Fibroblast of skin of back (primary cell): ENCODE measurements at places on chromosomes 2 and 18.

DNA sequence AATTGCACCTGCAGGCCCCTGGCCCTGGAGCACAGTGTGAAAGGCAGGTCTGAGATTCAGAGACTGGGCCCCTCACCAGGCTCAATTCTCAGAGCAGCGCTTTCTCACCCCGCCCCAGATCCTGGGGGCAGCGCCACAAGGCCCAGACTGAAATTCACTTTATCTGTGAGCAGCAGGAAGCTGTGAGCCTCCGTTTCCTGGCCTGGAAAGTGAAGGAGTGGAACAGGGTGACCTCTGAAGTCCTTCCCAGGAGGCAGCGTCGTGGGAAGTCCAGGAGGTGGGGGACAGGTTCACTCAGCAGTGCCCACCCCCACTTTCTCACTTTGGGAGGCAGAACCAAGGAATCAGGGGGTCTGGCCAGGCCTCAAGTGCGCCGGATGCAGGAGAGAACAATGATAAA, 235.4 kb downstream of the NDUFA10 start:
- DNase-seq, result no peak

DNA sequence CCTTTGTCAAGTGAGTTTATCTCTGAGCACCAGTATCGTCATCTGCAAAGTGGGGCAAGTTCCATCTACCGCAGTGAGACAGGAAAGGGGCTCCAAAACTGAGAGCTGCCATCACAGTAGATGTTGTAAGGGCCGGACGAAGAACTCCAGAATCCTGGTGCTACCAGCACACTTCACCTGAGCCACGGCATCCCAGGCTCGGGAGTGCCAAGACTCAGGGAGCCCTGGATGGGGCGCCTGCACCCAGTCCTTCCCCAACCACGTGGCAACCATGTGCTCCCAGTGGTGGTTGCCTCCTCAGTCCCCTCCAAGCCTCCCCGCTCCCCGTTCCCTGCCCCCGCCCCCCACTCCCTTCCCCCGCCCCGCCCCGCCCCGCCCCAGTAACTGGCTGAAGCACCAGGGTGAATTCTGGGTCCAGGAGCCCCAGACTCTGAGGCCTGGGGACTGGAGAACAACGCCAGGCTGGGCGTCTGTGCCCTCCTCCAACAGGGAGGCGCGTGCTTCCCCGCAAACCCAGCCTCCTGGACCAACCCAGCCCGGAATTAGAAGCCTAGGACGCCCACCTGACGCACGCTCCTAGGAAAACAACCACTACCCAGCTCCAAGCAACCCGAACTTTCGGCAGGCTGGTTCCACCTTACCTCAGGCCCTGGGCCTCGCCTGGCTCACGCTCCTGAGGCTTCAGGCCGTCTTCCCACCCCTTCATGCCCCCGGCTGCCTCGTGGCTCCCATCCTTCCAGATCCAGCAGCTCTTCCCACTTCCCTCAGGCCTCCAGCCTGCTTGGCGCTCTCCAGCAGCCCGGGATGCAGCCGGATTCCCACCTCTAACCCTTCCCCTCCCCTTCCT, 67.6 kb downstream of the LAMA3 start:
- no peak for DNase-seq

- peak; percentile 80 for DNase-seq
Measured at GRCh38 chr2:100730290-100730868, 89.6 kb upstream of the NPAS2 start.

DNA sequence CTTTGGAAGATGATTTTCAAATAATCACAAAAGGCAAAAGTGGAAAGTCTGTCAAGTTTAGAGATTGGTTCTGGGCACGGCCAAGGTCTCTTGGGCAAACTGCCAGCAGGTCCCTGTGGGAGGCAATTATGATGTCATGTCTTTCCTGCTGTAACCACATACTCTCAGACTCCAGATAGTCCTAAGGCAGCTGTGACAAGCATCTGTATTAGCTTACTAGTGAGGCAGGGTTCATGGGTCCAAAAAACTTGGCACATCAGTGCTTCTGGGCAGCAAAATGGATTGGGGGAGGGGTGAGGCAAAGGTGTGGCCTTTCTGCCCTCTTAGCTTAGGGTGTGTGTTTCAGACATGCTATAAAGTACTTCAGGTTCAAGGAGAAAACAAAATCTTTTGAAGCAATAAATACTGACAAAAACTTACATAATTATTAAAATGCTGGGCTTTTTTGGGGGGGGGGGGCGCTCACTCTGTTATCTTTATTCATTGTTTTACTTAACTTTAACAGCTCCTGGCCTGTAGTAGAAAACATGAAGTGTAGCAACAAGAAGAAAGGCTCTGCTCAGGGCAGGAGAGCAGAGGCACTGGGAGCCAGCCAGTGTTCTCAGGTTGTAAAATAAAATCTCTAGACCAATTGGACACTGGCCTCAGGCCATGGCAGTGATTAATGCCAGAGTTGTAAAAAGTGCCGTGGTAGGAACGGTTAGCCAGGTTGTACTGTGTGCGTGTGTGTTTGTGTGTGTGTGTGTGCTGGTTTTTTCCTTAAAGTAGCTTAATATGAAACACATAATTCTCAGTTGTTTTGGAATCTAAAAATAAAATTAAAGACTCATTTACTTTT, 14.3 kb upstream of the TANC1 start:
- peak; percentile 90 for DNase-seq

DNA sequence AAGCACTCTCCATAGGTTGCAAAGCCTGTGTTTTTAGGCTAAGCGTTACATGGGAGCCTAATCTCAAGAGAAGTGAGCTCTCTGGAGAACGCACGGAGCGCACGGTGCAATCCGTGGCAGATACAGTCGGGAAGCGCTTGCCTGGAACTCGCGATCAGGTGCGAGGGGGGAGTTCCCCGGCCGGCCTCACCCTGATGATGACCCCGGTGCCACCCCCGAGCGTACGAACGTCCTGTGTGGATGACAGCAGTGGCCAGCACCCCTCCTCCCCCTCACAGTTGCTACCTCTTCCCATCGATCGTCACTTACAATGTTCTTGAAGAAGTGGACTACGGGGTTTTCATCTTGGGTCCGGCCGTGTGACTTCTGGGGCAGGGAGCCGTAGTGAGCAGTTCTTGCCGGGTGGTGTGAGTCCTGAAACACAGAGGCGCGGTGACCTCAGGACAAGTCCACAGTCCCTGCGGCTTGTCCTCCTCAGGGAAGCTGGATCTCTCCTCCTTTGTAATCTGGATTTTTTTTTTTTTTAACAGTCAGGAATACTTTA, 142.9 kb downstream of the MBP start:
- no peak for DNase-seq

GRCh38 chr2:28608500-28609424, 112.9 kb downstream of the PLB1 start:
- DNase-seq, result no peak

- no peak for DNase-seq
Measured at GRCh38 chr2:205107810-205108209, 562.5 kb downstream of the PARD3B start.

DNA sequence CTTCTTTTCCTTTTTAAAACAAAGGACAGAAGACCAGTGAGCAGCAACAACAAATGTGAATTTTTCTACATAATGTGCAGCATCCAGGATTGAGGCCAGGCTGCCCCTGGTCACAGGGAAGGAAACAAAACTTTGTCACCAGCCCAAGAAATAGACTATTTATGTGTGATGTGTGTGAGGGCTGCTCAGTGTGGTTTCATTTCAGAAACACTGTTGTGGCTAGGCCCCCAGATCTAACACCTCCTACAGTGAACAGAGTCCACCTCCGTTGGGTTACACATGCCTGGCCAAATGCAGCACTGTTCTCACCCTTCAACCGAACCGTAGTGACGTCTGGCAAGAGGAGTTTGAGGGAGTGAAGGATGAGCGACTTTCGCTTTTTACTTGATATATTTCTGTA, 146.3 kb upstream of the RIOK3 start:
- no peak for DNase-seq

GRCh38 chr2:217751192-217751591, 251.6 kb downstream of the TNS1 start:
- no peak for DNase-seq

DNA sequence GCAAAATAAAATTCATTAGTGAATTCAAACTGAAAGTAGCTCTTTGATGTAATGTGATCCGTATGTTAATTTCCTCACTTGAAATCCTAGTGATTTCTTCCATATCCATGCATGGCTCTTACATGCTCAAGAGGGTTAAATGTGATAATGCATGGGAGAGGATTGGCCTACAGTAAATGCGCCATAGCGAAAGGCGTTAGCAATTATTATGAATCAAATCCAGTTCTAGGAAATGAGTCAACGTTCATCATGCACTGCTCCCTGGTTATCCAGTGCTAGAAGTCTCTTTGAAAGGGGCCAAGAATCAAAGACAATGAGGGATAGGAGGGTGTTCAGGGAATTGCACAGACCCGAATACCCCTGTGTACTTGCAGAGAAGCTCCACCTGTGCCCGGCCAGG, 101.4 kb upstream of the RASGRP3 start:
- peak; percentile 52 for DNase-seq

DNA sequence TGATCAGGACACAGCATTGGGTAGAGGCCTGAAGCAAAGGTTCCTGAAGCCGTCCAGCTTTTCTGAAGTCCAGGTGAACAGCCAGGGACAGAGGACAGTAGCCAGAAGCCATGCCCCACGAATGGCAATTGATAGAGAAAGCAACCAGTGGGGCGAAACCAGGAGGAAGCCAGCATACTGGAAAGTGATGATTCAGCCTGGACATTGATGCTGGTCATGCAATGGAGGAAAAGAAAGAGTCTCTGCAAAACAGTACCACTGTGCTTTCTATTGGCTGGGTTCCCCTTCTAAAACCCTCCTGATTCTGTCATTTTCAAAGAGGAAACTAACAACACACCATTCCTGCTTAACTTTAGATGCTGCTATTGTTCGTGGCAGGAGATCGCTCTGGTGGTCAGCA, 221.4 kb upstream of the EPAS1 start:
- no peak for DNase-seq

GRCh38 chr2:171084128-171084527, 76.6 kb downstream of the TLK1 start:
- DNase-seq, result no peak

DNA sequence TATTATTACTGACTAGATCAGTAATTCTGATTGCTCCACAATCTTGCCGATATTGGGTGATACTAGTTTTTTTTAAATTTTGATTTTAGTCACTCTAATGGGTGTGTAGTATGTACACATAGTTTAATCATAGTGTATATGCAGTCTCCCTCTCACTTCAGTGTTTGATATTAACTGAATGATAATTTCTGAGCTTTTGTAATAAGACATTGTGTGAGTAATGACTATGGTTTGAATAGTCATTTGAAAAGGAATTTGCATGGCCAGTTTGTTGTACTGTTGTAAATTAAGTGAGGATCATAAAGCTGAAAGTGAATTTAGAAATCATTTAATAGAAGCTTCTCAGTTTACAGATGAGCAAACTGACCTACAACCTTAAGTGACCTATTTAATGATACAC, 33.4 kb downstream of the USP14 start:
- no peak for DNase-seq

DNA sequence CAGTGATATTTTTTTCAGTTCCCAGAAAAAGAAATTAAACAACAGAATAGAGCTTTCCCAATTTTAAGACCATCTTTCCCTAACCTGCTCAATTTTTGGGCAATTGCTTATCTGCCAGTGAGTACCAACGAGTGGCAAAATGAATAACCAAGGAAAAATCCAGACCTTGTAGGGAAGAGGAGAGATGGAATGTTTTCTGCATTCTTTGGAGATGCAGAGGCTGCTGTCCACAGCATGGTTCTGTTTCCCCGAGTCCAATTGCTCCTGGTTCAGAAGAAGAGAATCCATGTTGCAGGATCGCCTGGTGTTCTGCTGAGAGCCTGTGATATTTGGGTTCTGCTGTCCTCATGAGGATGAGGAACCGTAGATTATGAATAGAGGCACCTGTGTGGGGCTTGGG, 68.2 kb upstream of the MGAT5 start:
- no peak for DNase-seq

DNA sequence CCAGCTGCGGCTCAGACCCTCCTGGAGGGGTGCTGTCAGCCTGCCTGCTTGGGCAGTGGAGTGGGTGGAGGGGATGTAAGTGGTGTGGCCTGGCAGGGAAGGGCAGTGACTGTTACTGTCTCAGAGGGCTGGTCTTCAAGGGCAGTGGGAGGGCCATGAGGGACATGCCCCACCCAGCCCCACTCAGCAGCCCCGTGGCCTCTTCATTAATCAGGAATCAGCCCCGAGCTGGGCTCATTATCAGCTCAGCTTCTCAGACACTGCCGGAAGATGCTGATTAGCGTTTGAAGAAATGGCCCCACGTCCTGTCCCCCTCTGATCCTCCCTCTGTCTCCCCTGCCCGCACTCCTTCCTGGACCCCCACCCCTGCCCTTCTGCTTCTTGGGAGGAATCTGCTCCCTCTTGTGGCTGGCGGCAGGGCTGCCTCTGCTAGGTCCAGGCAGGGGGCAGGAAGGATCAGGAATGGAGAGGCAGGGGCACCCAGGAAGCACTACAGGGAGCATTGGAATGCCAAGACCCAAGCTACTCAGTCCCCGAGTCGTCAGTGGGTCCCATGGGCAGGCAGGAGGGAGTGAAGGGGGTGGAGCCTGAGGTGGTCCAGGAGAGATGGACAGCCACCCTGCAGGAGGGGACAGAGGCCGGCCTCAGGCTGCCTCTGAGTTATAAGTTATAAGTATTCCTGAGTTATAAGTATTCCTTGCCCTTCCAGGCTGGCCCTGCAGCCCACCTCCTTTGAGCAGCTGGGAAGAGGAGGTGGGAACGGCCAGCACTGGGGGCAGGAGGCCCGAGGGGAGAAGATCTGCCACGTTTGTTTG, 7.0 kb downstream of the ASIC4 start:
- peak; percentile 60 for DNase-seq

GRCh38 chr2:43105586-43106558, 120.5 kb downstream of the ZFP36L2 start:
- DNase-seq, result peak; percentile 49

GRCh38 chr2:234628953-234629352, 132.1 kb upstream of the ARL4C start:
- DNase-seq, result no peak

GRCh38 chr2:215979620-215980019, 33.7 kb downstream of the MREG start:
- no peak for DNase-seq

DNA sequence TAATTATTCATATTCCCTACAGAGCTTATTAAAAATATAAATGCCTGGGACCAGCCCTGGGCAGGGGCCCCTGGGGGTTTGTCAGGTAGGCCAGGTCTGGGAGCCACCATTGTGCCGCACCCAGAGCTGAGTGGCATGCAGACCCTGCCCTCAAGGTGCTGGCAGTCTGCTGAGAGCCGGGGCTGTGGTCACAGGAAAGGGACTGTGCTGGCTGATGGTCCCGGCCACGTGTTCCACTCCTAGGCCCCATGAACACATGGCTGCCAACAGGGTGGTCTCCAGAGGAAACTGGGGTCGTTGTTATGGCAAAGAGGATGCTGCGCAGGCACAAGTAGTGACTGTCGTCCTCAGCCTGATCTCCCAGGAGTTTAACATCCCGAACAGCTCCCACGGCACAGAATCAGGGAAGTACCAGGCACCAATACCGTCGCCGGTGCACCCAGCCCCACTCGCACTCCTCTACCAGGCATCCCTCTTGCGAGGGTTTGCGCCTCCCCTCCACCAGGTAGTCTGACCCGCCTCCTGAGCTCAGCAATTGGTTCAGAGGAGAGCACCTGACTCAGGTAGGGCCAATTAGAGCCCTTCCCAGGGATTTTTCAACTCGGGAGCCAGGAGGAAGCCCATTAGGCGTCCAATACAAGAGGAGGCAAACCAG, 39.2 kb upstream of the BIN1 start:
- DNase-seq, result no peak
